ENCODE measurements at places on chromosomes 12 and 14.

- DNase-seq: no peak
Measured at GRCh38 chr14:58861586-58861985, 223.8 kb downstream of the DACT1 start.

DNA sequence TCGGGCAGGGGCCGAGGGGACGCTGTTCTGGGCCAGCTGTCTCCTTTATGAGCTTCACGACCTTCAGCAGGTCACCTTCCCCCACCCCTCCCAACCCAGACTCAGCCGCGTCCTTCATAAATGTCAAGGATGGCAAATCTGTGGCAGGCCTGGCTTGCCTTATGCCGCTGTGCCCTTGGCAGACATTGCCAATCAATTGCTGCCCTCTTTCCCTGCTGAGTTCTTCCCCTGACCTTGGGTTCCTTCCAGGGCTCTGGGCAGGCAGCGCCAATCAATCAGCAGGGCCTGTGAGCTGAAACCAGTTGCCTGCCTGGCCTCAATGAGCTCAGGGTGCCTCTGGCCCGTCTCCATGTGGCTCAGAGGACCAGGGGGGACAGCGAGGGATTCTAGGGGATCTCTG lies 7.7 kb downstream of the FAM222A start:
- DNase-seq: no peak

GRCh38 chr12:110262442-110263388 lies 18.3 kb upstream of the ATP2A2 start:
- DNase-seq: no peak

DNA sequence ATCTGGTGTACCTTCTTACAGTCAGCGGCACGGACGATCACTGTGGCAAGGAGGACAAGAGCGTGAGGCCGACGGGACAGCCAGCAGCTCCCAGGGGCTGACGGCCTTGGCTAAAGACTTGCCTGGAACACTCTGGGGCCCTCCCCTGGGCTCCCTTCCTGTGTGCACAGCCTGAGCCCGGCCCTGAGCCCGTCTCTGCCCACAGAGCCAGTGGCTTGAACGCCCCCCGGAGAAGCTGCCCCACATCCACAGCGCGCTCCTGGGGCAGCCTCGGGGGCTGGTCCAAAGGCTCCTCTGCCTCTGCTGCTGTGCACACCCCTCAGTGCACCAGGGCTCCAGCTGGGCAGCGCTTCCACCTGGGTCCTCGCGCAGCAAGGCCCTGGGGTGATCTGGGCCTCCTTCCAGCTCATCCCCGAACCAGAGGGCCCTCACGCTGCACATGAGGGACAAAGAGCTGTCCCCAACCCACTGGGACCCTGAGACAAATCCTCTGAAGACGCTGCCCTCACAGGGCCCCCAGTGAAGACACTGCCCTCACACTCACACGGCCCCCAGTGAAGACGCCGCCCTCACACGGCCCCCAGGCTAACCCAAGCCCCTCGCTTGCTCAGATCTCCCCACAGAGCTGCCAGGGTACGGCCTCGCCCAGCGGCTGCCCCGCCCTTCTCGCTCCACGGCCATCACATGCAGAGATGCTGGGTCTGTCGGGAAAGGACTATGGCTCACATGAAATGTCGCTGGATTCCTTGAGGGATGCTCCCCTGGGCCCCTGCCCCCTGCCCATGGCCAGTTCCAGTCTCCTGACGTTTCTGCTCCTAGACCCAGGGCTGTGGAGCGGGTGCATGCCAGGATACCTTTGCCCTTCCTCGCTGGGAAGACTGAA lies 22.2 kb downstream of the AMN start:
- DNase-seq: no peak
